ENCODE measurements at places on chromosomes 1 and 21. TPM values are rescaled to one million over a fixed set of nuclear protein-coding genes. Genes with fewer than 3 reads are reported as not detected.

GRCh38 chr1:6168947-6169586 lies 11.1 kb downstream of the CHD5 start:
- no peak overlapping the region for H3K27ac ChIP-seq
- no peak overlapping the region for H3K4me3 ChIP-seq
- H3K27me3 ChIP-seq: peaks cover 2% of the 10 kb centered on the region
- no peak for DNase-seq
- no peaks in the 10 kb centered on the region for H3K4me1 ChIP-seq

Gene AKR7A3
- 0.54 TPM for total RNA-seq

DNA sequence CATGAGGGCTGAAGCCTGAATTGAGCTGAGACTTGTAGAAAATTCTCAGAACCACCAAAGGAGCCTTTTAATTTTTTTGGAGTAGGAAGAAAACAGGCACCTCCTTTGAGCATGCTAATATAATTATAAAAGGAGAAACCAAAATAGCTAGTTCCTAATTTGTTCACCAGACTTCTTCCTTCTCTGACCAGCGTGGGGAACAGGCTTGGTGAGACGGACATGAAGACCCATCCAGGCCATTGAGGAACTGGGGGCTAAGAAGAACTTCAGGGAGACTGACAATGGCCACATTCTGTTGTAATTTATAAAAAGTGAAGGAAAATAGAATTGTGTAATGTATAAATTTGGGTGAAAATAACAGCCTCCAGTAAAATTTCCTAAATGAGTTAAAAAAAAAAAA lies 62.6 kb downstream of the MAN1C1 start:
- peaks cover 4% of the 10 kb centered on the region for H3K36me3 ChIP-seq
- no peak for DNase-seq
- no peak overlapping the region for H3K4me3 ChIP-seq
- no peak overlapping the region for H3K27ac ChIP-seq

DNA sequence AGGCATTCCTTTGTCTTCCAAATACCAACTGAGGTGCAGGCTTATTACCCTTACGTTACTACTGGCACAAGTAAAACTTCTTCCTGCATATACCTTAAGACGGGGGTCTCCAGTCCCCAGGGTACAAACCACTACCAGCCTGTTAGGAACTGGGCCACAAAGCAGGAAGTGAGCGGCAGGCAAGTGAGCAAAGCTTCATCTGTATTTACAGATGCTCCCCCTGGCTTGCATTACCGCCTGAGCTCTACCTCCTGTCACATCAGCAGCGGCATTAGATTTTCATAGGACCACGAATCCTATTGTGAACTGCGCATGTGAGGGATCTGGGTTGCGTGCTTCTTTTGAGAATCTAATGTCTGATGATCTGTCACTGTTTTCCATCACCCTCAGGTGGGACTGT lies 113.1 kb downstream of the SLC45A1 start:
- peaks cover 47% of the 10 kb centered on the region for H3K4me1 ChIP-seq
- DNase-seq: peak; percentile 60
- peak overlapping the region; percentile 65 for H3K27ac ChIP-seq
- H3K4me3 ChIP-seq: no peak overlapping the region

DNA sequence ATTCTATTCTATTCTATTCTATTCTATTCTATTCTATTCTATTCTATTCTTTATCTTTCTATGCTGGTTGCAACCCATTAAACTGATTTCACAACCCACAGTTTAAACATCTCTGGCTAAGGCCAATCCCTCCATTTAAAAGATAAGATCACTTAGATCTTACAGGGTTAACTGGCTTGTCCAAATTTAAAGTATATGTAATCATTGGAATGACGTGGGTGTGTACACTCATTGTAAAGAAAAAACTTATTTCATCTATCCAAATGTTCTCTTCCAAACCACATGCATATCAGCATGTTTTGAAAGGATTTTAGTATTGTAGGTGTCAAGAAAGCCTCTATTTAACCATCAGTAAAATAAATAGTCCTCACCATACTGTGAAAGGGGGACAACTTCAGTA lies 299.6 kb upstream of the RUNX1 start:
- no peak overlapping the region for H3K4me3 ChIP-seq
- peaks cover 8% of the 10 kb centered on the region for H3K27me3 ChIP-seq
- no peak overlapping the region for H3K27ac ChIP-seq
- no peak for DNase-seq

Gene GJA4
- total RNA-seq: not detected

Measured in activated CD8-positive, alpha-beta T cell treated with anti-CD3 and anti-CD28 coated beads for 36 hours (primary cell).